ENCODE measurements at places on chromosomes 2 and 18.

GRCh38 chr2:238947920-238948710, 100.2 kb downstream of the TWIST2 start:
- DNase-seq: no peak

DNA sequence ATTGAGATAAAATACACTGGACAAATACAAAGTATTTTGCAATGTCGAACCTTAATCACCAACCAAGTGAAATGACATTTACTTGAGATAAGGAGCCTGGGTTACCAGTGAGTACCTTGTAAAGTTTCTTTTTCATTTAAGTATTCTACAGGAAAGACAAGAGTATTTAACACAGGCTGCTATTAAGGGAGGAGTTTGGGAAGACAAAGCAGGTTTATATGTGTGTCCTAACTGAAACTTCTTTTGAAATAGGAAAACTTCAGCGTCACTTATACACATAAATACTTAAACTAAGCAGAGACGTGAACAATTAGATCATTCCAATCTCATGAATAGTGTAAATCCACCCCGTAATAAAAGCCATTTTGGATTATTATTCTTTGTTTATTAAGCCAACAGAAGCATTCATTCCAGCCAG, 126.7 kb upstream of the CYP26B1 start:
- no peak for DNase-seq

DNA sequence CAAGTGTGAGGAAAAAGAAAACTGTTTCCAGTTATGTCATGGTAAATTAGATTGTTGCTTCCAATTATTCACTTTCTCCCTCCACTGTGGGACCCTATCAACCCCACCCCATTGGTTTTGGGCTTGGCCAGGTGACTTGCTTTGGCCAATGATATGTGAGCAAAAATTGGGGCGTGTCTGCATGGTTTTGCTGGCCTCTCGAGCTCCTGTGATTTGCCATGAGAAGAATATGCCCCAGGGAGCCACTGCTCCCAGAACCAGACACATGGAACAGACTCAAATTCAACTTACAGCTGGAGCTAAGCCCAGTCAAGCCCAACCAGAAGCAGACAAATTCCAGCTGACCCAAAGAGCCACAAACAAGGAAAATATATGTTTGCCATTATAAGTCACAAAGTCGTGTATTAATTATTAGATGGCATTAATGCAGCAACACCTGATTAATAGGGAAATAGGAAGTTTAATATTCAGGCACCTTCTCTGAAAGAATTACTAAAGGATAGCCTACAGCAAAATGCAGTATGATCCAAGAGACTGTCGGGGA, 248.9 kb downstream of the ANAPC1 start:
- DNase-seq: no peak

- DNase-seq: no peak
Measured at GRCh38 chr18:71673498-71673897, 870.6 kb downstream of the CBLN2 start.

All from erythroblast (primary cell).